ENCODE measurements at places on chromosomes 1 and 21.

- DNase-seq = no peak
These were observed at the start of gene THBS3 for GRCh38 chr1:155207806-155208540. TSS of gene THBS3 (minus strand) at chr1:155207897. CDS start at chr1:155207876, 21 bp downstream.

DNA sequence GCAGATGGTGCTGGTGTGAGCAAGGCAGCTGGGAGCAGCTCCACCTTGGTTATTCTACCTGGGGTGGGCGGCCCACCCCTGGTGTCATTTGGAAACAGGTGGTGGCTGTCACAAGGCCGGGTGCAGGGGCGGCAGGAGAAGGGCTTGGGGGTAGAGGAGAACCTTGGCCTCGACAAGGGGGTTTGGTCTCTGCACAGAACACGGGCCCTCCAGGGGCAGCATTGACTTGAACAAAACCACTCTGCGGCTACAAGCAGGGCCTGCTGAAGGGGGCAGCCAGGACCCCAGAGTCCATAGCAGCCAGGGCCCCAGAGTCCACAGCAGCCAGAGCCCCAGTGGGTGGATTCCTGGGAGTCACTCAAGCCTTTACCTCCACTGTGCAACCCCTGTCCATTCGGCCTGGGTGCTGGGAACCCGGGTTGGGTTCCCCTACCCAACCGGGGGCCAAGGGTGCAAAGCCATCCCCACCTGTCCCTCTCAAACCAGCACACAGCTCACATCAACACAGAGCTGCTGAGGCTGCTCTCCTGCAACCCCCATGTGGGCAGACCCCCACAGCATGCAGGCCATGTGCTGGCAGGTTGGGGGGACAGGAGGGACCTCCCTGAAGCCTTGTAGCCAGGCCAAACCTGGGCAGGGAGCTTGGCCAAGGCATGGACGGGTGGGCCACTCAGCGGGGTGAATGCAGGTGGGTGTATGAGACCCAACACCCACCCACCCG is 7.7 kb downstream of the TRIM11 start:
- no peak for DNase-seq

DNA sequence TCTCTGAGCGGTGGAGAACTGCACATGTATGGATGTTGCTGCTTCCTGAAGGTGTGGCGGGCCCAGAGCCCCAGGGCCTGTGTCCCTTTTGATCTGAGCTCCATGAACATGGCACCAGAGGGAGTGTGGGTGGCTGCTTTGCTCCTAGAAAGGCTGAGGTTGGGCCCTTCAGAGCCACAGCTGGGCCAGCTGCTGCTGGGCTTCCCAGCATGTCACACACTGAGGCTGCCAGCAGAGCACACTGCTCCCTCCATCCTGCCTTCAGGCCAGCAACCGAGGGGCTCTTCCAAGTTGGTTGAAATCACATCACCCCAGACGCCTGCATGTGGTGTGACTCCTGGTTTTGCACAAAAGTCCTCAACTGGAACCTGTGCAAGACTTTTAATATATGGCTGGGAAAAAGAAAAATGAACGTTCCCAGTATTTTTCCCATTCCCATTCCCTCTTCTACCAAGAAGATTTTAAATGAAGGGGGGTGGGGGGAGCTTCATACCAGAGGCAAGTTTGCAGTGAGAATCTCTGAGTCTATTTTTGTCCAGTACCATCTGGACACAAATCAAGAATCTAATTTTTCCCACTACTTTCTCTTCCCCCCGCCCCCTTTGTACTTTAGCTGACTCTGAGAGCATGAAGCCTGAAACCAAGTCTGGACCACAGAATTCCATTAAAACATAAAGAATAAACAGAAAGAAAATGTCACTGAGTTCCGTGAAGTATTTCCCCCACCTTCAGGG is 26.2 kb upstream of the NGF start:
- DNase-seq = no peak

DNA sequence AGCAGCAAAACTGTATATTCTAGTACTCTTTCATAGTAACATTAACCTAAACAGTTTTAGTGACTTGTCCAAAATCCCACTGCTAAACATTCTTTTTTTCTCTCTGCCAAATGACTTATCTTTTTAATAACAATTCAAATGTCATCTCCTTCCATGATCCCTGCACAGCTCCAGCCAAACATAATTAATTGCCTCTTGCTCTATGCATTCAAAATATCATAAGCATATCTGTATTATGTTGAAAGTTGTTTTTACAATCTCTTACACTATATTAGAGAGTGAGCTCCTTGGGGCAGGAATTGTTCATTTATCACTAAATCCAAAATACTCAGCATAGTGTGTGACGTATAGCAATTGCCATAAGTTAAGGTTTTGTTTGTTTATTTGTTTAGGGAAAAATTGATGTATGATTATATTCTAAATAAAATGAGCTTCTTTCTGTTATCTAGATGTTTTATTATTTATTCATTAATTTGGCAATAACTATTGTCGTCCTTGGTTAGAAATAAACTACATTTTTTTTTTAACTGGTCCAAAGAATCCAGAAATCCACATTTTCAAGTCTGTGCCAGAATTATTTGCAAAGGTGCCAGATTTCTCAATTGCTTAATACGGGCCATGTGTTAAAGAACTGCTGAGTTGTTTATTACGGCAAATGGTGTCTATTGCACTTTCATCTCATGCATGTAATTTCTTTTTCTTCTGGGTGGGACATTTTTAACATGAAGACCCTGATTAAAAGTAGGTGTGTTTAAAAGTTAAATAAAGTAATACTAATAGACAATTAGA is 577.2 kb upstream of the ZRANB2 start:
- DNase-seq = no peak

GRCh38 chr1:195973311-195973904 is 634.8 kb downstream of the KCNT2 start:
- DNase-seq = no peak

DNA sequence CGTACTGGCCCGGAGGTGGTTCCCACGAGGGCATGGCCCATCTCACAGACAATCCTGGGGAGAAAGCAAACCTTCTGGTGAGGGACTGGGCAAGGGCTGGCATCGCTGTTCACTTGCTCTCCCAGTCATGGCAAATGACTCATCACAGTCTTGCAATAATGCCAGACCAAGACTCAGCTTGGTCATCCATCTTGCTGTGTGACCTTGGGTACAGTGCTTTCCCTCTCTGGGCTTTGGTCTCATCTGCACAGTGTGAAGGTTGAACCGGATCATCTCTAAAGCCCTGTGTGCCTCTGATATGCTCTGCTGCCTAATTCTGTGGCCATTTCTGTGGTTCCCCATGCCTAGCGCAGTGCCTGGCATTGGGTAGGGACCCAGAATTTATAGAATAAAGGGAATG is 143.6 kb upstream of the CD34 start:
- DNase-seq = no peak

DNA sequence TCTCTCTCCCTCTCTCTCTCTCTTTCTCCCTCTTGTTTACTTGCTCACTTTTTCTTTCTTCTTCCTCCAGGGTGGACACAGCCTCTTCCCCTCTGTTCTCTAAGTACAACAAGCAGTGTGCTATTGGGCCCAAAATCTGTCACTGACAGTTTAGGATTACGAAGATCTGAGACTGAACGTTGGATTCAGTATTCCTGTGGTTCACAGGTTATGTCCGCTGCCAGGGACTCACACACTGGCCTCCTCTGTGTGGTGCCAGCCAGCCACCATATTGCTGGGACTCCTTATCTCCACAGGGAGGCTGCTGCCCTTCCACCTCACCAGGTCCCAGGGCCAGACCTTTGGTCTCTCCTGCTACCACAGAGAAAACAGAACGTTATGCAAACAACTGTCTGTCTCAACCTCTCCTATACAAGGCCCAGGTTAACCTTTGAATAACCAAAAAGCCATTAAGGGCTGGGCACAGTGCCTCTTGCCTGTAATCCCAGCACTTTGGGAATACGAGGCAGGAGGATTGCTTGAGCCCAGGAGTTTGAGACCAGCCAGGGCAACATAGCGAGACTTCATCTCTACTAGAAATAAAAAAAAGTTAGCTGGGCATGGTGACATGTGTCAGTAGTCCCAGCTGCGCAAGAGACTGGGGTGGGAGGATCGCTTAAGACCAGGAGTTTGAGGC is 171.9 kb upstream of the RAB4A start:
- no peak for DNase-seq

DNA sequence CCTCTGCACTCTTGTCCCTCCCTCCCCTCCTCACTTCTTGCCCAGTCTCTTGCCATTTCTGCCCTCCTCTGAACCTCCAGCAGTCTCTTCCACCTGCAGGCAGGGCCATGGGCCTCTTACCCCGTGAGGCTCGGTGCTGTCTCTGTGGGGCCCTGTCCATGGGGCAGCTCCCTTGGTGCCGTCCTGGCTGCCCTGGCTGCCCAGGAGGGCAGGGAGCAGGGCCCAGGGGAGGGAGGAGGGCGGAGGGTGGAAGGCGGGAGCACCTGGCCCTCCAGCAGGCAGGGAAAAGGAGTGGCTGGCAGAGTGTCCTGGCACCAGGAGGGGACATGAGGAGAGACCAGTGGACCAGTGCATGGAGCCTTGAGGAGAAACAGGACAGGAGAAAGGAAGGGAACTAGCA is at the start of gene RORC:
RORC (minus strand) TSS at position 198 of the 400 bp plus-strand sequence; CDS start at position 160, 38 bp downstream.
- DNase-seq = no peak

DNA sequence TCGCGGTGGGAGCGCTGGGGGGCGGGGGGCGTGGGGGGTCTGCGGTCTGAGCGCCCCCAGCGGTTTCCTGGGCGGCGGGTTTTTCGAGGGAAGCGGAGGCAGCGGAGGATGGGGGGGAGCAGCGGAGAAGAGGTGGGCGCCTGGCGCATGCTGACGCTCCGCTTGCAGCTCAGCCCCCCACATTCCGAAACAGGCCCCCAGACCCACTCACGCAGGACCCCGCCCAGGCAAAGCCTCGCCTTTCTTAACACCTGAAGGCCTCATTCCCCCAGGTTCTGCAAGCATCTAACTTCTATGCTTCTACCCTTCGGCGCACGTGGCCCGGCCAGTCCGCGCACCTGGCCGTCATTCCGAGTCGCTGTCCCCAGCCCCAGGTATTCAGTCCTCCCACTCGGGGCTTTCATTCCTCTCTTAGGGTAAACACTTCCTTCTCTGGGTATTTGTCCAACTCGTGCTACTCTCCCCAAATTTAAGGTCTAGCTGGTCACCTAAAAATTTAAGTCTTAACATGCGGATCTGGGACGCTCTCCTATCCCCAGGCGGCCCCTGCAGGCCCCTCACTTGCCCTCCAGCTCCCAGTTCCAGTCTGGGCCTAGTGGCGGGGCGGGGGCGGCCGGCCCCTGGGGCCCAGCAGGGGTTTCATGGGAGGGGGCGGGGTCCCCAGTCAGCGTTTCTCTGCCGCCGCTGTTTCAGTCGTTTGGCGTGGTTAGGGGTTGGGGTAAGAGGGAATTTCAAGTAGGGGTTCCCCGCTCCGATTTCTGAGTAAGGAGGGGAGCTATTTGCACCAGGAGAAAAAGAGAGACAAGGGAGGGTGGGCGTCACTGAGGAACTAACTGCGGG is 2.8 kb upstream of the ZBTB7B start:
- peak; percentile 56 for DNase-seq

GRCh38 chr21:46077674-46078101 is 20.2 kb upstream of the COL6A2 start:
- DNase-seq = no peak

DNA sequence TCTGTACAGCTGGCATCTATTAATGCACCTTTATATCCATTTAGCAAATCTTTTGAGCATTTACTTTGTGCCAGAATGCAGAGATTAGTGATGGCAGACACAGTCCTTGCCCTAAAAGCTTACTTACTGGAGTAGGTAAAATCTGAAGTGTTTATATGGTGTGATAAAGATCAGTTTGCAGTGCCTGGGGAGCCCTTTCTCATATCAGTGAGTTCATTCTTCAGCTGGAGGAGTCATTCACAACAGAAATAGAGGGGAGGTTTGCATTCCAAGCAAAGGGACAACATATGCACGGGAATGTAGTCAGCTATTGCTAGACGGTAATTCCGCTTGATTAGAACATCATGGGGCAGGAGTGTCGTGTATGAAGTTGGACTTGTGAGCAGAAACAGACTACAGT is 8.4 kb downstream of the SLC35F3 start:
- DNase-seq = no peak

DNA sequence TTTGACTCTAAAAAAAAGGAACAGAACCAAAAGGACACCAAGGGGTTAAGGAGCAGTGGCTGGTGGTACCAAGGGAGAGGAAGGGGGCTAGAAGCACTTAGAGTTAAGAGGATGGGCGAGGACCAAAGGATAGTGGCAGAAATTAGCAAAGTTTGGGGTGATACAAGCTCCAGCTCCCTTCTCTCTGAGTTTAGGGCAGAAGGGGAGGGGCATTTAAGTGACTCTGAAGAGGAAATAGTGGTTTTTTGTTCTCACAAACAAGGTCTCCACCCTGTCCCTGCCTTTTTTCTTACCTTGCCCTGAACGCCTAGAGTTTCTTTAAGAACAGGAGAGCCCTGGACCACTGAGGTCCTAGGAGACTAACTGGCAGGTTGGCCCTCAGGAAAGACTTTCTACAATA is 3.3 kb downstream of the CDC42SE1 start:
- DNase-seq = no peak

DNA sequence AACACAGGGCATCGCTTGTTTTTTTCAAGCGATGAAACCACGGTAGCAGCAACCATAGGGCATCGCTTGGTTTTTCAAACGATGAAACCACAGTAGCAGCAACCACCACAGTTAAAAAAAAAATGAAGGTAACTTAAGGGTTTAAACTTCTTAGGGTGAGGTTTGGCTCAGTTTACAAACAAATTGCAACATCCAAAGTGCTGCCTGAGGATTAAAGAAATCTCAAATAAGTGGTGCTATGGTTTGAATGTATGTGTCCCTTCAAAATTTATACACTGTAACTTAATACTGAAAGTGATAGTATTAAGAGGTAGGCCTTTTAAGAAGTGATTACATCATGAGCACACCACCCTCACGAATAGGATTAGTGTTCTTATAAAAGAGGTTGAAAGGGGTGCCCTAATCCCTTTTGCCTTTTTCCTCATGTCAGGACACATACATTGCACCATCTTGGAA is 6.4 kb upstream of the GBP5 start:
- no peak for DNase-seq

DNA sequence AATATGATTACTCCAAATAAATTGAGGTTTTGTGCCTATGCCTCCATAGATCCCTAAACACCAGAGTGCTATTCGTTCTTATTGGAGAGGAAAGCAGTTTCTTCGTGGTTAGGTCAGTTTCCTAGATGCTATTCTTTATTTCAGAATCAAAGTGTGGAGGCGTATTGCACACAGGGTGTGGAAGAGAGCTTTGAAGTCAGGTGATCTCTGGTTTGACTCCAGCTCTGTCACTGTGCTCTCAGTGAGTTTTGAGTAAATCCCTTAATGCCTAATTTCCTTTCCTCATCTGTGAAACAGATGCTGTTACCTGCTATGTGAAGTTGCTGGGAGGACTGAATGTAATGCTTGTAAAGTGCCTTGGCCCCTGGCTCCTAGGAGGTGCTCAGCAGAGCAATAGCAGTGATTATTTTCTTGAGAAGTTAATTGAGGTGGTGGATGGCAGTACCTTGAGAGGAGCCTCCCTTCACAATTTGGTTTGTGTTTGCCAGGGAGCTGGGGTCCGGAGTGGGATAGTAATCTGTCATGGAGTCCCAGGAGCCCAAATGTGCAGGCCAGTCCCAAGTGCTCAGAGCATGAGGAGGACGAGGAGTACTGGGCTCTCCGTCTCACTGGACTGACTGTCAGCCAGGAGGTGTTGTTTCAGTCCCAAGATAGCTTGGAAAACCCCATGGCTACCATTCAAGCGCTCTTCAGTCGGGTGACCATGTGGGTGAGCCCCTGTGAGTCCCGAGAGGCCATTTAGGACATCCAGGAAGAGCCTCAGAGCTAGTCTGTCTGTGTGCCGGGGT is 14.9 kb downstream of the NTPCR start:
- DNase-seq = no peak

Data from stimulated activated CD4-positive, alpha-beta T cell treated with anti-CD3 and anti-CD28 coated beads, Interleukin-1b, Interleukin-23, amount 100 ng/mL, for 1 hour (primary cell).